ENCODE measurements at places on chromosomes 3 and 15.

DNA sequence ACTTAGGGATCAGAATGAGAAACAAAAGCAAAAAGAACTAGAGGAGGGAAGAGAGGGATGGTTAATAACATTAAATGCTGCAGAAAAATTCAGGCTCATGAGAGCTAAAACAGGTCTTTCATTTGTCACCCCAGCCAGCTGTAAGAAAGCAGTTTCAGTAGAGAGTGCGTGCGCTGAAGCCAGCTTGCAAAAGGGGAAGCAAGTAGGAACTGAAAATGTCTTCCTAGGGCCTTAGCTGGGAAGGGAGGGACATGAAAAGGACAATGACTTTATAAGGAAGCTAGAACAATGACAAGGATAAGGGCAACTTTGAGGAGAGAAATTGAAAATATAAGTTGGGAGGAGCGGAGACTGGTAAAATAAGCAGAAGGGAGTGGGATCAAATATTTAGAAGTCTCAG is 3.1 kb downstream of the CIAO2A start:
- no peak for DNase-seq

DNA sequence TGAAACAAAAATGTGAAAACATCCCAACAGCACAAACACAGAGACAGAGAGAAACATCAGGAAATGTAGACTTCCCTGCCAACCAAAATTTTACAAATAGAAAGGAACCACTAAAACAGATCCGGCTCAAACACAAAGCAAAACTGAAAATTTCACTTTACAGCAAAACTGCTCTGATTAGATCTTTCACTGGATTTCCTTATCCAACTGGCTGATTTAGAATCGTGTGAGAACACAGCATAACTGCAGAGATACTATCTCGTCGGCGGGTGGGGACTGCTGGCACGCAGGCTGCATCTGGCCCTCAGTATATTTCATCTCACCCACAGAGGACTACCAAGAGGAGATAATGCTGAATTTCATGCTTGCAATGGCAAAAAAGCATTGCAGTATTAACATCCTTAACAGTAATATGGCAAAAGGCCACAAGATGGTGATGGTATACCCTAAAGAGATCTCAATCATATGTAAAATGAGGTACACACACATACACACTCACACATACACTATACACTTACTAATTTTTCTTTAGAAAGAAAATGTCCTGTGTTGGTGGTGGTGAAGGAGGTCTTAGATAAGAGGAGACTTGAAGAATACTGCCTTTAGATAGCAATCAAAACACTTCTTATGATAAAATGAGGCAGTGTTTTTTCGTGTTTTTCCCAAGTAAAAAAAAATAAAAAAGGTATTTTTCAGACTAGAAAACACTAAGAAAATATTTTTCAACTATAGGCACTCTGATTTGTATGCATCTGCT is 10.6 kb upstream of the LEO1 start:
- DNase-seq = peak; percentile 73

GRCh38 chr3:169835533-169835932 is 22.8 kb upstream of the LRRC34 start:
- no peak for DNase-seq

- peak; percentile 73 for DNase-seq
Observed at GRCh38 chr3:188092648-188093047, 61.3 kb upstream of the LPP start.

- DNase-seq = no peak
Observed at GRCh38 chr15:45133561-45133920, 3.7 kb downstream of the DUOX1 start.

- no peak for DNase-seq
Observed at GRCh38 chr3:195151866-195152541, 119.0 kb downstream of the XXYLT1 start.

- DNase-seq = no peak
Observed at GRCh38 chr15:100234158-100235029, 107.4 kb downstream of the ADAMTS17 start.

- DNase-seq = no peak
Observed at GRCh38 chr3:111210866-111211564, 139.4 kb downstream of the NECTIN3 start.

GRCh38 chr3:49466085-49466484 is 4.0 kb upstream of the DAG1 start:
- no peak for DNase-seq

GRCh38 chr15:52790169-52790708 is at the start of gene ONECUT1:
Gene ONECUT1 (minus strand): TSS chr15:52790336. CDS start chr15:52789884, 452 bp downstream.
- peak; percentile 69 for DNase-seq

GRCh38 chr3:64460141-64460730 is 227.6 kb downstream of the ADAMTS9 start:
- DNase-seq = no peak

GRCh38 chr3:184769382-184770170 is 42.4 kb upstream of the VPS8 start:
- no peak for DNase-seq

- DNase-seq = no peak
Observed at GRCh38 chr15:100544338-100544841, 15.6 kb upstream of the CERS3 start.

- peak; percentile 79 for DNase-seq
Observed at GRCh38 chr3:184289426-184289938, 9.6 kb upstream of the PSMD2 start.

DNA sequence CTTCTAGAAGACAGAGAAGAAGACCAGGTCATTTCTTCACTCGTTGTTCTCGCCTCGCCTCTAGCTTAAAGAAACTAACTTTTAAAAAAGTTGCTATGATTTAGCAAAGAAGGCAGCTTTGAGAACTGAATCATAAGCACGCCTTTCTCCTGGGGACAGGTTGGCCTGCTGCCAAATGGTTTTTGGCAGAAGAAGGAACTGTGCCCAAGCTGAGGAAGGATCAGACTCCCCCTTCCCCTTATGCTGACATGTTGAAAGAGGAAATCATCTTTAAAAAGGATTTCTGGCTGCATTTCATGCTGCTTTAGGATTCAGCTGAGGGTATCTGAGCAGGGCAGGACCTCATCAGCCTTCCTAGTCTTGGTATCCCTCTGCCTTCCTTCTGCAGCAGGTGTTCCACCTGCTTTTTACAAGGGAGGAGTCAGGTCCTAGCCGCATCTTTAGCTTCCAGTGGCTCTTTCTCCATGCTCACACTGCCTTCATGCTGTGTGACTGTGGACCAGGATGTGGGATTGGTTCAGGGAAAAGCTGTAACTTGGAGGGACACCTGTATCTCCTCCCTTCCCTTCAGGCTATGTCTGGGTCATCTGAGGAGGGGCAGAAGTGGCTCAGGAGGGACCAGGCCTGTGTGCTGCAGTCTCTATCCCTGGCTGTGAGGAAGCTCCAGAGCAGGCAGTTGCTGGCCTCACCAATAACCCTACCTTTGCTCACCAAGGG is 34.1 kb upstream of the HACD2 start:
- no peak for DNase-seq

GRCh38 chr3:111194048-111194447 is 122.4 kb downstream of the NECTIN3 start:
- DNase-seq = no peak

- DNase-seq = no peak
Observed at GRCh38 chr15:34855413-34855812, 60.1 kb upstream of the ACTC1 start.

DNA sequence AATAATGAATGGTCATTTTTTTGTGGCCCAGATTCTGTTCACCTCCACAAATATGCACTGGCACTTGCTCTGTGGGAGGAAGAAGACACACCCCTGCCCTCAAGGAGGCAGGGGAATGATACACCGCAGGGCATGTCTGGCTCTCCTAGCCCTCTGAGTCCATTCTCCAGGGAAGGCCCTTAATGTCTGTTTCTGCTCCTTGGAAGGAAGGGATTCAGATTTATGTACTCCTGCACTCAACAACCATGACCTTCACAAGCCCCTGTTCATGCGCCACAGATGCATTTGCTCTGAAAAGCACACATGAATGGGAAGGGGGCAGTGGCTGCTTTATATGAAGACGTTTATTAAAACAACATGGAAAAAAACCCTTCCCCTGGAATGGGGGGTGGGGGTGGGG is 333.8 kb downstream of the EPHB1 start:
- DNase-seq = no peak

GRCh38 chr15:86857701-86858100 is 778.0 kb downstream of the AGBL1 start:
- no peak for DNase-seq

DNA sequence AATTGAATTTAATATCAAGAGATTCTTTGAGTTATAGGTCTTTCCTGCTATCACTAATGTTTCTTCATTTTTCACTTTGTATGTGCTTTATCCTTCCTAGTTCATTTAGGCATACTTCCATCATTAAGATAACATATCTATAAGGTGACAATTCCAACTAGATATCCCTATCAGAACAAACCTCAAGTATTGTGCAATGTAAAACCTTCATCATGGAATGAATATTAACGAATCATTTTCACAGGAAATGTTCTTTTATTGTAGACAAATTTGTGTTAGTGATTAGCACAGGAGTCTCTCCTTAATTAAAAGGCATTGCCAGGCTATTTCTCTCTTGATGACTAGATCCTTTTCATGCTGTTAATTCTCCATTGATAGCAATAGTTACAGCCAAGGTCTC is 236.5 kb upstream of the MME start:
- DNase-seq = no peak

DNA sequence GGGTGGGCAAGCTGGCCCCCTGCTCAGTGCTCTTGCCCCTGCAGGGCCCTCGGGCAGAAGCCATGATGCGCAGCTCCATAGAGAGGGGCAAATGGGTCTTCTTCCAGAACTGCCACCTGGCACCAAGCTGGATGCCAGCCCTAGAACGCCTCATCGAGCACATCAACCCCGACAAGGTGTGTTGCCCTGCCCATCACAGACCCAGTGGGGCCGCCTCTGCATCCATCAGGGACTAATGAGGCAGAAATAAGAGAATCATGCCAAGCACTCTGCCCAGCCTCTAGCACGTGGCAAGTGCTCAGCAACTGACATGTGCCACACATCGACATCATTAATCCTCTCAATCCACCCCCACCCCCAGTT is 49.4 kb downstream of the SEMA3G start:
- no peak for DNase-seq

GRCh38 chr3:61719278-61719977 is 158.1 kb downstream of the PTPRG start:
- DNase-seq = no peak

DNA sequence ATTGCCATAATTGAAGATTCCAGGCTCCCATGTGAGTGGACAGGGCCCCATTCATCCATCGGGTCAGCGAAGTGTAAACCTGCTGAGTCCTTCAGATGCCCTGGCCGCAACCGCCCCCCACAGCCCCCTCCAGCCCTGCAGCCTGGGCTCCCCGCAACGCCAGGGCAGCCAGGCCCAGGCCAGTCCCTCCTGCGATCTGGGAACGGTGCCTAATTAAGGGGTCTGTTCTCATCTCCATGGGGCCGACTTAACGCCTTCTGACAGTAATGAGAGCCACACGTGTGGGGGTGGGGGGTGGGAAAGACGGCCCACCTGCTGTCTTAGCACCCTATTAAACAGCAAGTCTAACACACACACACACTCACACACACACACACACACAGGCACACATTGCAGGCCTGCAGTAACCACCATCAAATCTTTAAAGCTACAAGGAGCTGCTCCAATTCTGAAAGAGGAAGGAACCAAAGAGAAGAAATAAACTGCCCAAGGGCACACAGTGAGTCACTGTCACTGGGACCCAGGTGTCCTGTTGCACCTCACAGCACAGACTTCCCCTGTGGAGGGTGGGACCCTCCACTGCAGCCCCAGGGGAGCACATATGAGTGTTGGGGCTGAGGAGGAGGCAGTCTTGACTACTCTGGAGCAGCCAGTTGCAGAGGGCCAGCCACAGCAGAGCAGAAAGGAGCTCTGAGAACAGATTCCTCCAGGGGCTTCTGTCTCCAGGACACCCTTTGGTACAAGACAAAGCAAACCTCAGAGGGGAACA is 31.8 kb upstream of the HES1 start:
- DNase-seq = no peak

DNA sequence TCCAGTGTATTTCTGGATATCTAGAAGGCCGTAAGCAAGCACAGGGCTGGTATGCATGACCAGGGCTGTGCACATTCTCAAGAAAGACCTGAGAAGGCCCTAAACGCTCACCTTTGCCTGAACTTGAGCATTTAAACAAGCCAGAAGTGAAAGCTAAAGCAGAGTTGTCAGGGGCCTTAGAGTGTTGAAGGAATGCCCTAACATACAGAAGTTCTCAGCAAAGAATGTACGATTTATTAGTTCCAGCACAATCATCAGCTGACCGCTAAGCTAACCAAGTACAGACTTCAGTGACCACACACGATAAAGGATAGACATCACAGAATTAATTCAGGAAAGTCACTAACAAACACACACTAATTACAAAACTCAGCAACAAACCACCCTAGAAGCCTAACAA is 8.7 kb downstream of the HLTF start:
- no peak for DNase-seq

DNA sequence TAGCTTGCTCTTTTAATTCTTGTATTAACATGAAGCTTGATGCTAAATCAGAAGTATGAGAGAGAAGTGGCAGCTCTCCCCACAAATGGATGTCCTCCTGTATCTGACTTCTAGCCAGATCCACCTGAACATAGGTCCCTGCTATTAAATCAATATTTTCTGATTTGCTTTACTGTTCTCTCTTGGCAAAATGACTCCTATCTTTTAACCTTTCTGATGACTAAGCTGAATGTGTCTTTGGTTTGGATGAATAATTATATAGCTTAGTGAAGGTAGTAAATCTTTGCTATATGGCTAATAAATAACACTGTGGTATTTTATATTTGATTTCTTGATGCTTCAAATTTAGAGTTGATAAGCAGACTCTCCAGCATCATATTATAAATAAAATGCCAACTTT is 28.3 kb upstream of the ARL14 start:
- DNase-seq = no peak

DNA sequence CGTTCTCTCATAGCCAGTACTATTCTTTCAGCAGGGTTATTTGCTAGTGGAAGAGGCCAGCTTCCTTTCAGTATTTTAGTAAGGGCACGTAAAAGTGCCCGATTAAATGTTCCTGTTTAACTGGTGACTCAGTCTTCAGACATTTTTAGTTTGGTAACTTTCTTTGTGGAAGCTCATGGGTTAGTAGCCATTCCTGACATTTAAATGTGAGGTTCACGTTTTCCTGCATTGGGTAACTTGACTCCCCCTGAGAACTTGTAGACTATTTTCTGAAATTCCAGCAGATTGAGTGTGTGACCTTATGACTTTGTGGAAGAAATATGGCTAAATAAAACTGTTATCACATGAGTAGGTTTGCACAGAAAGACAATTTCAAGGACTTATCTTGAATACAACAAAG is 16.9 kb downstream of the ABHD2 start:
- DNase-seq = no peak

GRCh38 chr15:69298697-69299441 is at the start of gene PAQR5:
Gene PAQR5 (plus strand): TSS chr15:69298912. CDS start chr15:69360081, 61,169 bp downstream.
- DNase-seq = peak; percentile 43

GRCh38 chr3:53842436-53843194 is 3.6 kb downstream of the CHDH start:
- no peak for DNase-seq

DNA sequence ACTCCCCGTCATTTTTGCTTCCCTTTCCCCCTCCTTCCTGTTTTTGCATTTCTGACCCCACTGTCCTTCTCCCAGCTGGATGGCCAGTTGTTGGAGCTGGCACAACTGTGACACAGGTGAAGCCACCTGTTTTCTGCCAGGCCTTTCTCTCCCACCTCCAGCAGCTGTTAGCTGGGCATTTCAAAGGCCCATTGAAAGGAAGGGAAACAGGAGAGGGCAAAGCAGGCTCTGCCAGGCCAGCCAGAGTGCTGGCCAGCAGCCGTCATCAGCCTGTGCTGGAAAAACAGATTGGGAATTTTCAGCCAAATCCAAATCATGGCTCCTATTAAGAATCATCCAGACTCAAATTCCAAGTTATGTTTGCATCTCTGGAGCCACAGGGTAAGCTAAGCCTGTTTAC is 155.2 kb upstream of the C2CD4B start:
- no peak for DNase-seq

GRCh38 chr15:62066663-62067447 is at the start of gene C2CD4A:
Gene C2CD4A (plus strand): TSS chr15:62066977. CDS start chr15:62067614, 637 bp downstream.
- DNase-seq = peak; percentile 73

All from stimulated activated CD4-positive, alpha-beta T cell treated with anti-CD3 and anti-CD28 coated beads, Interleukin-15, amount 100 ng/mL, for 24 hours (primary cell).